ENCODE measurements at places on chromosomes 1 and 21.
A peak's percentile ranks its signal among the peaks of the same experiment; 100 is the strongest.

DNA sequence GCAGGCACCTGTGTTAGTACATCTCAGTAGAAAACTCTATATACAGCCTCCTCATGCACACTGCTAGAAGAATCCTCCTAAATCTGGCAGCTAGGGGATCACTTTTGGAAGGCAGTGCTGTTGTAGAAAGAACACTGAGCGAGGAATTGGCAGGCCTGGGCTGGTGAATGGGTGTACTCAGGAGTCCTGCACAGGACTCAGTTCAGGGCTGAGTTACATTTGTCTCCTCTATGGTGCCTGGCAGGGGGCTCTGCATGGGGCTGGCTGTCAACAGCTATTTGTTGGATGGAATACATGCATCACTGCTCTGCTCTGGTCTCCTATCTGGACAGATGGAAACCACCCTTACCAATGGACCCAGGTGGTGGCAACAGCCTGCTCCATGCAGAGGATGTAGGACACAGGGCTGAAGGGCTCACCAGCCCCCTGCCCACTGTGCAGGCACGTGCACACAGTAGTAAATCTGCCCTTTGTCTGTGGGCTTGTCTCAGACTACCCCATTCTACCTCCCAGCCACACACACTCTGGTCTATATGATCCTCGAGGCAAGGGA lies 74.2 kb downstream of the LRIG2 start:
- no peak for DNase-seq

DNA sequence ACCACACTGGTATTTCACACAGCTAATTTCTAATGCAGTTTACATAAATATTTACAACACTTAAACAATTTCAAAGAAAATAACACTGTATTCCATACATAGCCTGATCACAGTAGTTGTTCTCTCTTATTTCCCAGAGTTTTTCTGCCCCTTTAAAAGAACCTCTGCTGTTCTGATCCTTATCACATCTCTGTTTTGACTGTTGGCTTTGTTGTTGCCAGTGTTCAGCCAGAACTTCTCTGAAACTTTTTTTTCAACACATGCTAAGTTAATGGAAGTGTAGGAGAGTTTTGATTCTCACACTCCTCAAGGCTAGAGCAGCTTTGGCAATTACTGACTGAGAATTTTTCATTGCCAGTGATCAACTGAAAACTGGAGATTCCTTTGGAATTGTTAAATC lies 11.1 kb downstream of the SELE start:
- DNase-seq: no peak

DNA sequence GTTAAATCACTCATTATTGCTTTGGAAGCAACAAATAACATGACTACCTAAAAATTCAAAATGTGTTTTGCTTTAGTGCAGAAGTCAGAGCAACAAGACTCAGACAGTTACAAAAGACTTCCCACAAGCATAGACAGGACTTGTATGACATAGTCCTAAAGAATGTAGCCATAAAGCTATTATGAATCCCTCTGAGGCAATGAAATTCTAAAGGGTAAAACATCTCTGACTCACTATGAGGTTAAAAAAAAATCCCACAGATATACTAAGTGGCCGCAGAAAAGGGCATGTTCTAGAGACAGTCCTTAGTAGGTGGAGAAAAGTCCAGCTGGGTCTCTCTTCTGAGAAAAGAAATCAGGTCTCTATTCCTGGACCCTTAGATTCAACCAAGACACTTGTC lies 4.9 kb downstream of the PRKAB2 start:
- peak; percentile 37 for DNase-seq

GRCh38 chr1:148161053-148161901 lies 9.2 kb upstream of the NBPF11 start:
- no peak for DNase-seq

DNA sequence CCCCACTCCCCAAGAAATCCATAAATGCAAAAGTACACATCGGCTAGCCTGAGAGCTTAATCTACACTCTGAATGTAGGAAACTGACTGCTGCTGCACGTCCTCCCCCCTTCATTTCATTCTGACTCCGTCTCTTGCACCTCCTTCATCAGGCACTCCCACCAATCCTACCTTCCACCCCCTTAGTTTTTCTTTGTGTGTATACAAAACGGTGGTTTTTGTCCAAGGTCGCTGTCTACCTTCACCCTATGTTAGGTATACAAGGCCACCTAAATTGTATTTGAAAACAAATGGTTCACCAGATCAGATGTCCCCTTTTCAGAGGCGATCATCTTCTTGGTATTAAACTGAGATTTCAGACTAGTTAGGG lies 1.9 kb downstream of the WDR26 start:
- DNase-seq: peak; percentile 19

DNA sequence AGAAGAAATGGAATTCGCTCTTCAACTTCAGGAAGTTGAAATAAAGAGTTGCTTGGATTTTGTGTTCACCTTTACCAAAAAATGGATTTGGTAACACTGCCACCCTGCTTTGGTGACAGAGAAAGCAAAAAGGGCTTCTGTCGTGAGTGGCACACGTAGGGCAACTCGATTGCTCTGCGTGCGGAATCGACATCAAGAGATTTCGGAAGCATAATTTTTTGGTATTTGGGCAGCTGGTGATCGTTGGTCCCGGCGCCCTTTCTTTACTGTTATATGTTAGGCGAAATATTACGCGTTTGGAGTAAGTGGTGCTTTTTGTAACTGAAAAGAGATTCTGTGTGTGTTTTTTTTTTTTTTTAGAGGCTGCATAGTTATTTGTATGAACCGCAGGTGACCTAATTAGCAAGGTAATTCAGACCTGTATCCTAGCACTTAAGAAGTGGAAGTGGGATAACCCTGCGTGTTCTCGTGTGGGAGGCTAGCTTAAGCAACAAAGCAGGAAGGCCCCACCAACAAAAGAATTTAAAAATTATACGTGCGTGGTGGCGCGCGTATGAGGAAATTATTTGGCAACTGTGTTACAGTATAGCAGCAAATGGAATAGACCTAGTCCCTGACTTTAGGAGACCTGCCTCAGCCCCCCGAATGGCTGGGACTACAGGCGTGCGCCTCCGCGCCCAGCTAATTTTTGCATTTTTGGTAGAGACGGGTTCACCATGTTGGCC lies at the start of gene RNU11:
Gene RNU11 (plus strand): TSS at position 127 of the 725 bp plus-strand sequence.
- DNase-seq: peak; percentile 98

- no peak for DNase-seq
Observed at GRCh38 chr1:201540846-201541735, 2.2 kb downstream of the NAV1 start.

- no peak for DNase-seq
Observed at GRCh38 chr1:27526569-27527222, 36.7 kb upstream of the WASF2 start.

DNA sequence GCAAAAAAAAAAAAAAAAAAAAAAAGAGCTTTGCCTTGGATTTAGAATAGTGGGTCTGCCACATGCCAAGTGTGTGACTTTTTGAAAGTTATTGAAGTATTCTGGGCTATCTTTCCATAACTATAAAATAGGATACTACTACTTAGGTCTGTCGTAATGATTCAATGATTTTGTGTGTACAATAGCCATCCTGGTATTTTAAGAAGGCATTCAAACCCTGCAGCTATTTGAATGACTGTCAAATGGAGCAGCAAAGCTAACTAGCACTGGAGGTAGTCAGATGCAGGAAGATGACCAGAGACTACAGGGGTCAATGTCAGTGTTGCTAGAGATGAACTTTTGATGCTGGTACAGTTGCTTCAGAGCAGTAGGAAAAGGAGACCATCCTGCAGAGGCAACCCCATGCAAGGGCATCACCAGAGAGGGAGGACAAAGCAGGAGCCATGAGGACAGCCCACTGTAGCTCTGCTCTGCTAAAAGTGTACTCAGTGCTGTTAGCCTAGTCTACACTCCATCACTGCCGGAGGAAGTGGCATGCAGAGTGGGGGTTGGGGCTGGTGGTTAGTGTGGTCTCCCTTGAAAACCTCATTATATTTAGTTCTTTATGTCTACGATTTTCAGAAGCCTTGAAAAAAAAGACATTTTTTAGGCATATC lies 29.0 kb downstream of the DUSP10 start:
- no peak for DNase-seq
